ENCODE measurements at places on chromosomes 16 and 17.

- no peak for DNase-seq
Observed at GRCh38 chr17:7460850-7461660, 16.2 kb downstream of the CHRNB1 start.

GRCh38 chr16:22265351-22265750, 31.9 kb upstream of the POLR3E start:
- no peak for DNase-seq

DNA sequence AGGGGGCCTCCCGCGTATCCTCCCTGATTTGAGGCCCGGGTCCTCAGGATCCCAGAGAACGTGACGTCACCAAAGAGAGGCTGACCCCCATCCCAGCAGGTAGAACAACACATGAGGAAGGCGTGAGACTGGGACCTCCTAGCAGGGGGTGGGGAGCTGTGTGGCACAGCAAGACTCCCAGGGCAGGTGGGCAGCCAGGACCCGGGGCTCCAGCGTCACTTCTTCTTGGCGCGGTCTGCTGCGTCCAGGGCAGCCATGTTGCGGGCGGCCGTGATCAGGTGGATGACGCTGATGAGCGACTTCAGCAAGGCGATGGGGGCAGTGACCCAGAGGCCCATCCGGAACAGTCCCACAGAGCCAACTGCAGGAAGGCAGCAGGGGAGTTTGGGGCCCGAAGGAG, 4.1 kb downstream of the CDIPT start:
- DNase-seq: no peak

- no peak for DNase-seq
Observed at GRCh38 chr17:75535119-75535537, 9.6 kb downstream of the LLGL2 start.

DNA sequence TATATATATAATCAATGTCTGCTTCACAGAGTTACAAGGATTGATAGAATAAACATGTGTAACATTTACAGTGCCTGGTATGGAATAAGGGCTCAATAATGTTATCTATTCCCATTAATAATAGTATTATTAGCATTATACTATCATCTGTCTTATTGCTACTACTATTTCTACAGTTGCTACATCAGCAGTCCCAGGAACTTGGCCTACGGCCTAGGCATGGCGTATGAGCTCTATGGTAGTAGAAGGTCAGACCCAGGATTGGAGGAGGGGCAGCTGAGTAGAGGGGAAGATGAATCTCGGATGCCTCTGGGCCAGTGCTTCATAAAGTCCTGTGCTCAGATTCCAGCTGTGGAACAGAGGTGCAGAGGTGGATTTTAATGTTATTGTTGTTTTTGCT, 146.3 kb upstream of the TBX2 start:
- DNase-seq: no peak

DNA sequence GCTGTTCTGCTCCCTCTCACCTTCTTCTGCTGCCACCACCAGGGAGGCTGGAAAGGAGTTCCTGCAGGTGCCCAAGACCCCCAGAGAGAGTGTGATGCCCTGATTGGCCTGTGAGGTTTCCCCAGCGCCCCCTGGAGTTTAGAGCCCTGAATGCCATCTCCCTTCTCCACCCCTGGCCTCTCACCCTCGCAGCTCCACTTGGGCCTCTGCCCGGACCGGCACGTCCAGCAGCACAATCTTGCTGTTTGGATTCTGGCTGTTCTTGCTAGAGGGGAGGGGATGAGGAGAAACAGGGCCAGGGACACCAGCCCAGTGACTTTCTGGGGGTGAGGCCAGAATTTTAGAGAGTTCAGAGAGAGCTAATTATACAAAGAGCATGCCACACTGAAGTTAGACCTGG, 12.5 kb upstream of the FAM171A2 start:
- DNase-seq: no peak

DNA sequence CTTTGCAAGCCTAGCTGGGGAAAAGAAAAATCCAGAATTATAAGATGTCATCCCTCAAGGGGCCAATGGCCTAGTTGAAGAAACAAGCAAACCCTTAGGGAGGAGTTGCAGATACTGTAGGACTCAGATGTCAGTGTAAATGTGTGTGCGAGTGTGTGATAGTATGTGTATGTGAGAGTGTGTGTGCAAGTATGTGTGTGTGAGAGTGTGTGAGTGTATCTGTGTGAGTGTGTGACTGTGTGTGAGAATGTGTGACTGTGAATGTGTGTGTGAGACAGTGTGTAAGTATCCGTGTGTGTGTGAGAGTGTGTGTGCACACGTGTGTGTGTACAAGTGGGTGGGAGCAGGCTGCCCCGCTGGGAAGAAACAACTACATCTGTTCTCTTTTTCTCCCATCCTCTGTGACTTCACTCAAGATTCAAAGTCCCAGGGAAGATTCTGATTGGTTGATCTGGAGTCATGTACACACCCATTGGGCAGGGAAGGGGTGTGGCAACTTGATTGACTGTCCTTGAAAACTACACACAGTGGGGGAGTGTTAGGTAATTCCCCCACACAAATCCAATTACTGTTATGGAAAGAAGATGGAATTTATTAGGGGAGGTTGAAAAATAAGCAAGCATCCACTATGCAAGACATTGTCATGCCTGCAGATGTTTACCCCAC, 40.7 kb downstream of the IRX3 start:
- DNase-seq: no peak
